Sciatic nerve (tissue), 2 donors: ENCODE measurements at places on chromosomes 2 and 18. TPM values are rescaled to one million over a fixed set of nuclear protein-coding genes. Genes with fewer than 3 reads are reported as not detected.

GRCh38 chr2:72413716-72414115 is 266.1 kb upstream of the CYP26B1 start:
- no peak for DNase-seq

DNA sequence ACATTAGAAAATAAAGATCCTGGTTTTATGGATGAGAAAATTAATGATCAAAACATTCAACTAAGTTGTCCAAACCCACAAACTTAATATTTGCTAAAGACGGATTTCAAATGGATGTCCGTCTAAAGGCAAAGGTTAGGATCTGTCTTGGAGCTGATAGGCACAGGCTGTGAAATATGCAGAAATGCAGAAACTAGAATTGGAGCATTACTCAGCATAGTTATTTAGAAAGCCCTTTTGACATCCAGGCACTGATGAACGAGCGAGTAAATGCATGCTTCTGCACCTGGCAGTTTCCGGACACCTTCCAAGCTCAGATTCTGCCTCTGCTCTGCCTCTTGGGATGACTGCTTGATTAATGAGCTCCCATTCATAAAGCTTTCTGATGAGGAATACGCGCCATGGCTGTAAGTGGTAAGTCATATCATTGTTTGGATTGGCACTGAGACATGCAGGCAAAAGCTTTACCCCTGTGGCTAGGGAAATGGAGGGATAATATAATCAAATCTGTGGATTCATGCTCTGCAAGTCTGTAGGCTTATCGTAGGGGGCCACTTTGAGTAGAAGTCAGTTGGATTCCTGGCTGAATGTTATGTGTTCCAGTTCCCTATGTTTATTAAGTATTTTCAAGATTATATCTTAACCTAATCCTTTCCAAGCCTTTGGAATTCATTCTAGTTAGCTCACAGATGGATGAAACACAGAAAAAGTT is 2176.3 kb upstream of the CELF4 start:
- no peak for DNase-seq

GRCh38 chr2:37244017-37244416 is 12.6 kb downstream of the NDUFAF7 start:
- no peak for DNase-seq

DNA sequence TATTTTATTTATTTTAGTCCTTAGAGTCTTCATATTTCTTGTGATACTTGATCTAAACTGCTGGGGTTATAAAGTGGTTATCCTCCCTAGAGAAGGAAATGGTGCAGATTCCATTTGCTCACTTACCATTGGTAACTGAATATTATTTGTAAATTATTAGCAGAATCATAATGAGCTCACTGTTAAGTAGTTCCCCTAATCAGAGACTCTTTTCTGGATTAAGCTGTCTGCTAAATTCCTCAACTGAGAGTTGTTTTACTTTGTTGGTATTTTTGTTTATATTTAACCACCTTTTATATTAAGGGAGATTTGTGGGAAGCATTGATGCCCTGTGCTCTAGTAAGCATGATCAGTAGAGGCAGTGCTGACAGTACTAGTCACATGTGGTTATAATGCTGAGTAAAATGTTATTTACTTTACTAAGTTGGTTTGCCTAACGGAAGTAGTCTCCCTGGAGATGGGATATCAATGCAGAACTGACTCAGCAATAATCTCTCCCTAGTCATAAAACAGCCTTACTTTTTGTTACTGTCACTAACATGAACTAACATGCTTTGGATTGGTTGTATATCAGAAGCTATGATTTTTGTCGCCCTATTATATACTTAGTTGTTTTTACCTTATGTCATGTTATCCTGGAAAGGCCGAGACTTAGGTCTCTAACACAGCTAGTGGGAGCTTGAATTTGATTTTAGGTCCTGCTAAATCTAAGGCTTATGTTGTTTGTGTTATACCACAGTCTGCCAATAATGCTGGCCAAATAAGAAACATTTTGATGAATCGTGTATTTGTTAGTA is 166.7 kb downstream of the MCFD2 start:
- no peak for DNase-seq

DNA sequence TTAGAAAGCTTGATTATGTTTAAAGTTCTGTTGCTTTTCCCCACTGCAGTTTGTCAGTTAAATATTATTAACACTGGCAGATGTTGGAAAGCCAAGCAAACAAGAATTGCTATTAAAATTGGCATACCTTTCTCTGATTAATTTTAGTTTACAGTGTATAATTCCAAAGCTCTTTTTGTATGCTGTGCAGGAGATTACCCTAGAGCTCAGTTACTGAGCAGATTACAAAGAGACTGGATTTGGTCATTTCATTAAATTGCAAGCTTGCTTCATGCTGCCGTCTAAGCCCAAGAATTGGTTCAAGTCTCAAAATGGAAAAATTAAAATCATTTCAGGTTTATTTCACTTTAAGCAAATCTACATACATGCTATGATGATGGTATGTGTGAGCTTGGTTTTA is 2.3 kb downstream of the ASAP2 start:
- DNase-seq, result no peak

DNA sequence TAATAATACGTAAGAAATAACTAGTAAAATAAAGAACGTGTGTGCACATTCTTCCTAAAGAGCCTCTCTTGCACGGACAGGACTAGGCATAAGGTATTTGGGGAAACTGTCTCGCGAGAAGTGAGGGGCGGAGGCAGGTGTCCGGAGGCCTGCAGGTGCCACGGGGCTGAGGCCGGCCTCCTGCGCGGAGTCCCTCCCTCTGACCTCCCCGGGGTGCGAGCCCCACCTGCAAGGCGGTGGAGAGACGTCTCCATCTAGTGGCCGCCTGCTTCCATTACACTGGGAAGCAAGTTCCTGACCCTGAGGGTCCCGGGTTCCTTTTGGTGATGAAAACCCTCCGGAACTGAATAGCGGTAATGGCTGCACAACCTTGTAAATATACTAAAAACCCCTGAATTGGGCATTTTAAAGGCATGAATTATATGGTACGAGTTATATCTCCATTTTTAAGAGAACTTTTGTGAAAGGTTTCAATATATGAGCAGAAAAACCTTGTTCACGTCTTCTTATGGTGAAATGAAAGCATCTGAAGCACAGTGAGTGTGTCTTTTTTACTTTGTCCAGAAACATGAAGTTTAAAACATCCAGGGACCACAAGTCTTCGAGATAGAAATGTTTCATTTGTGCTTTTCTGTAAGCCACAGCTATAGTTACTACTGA is 35.5 kb upstream of the CTDP1 start:
- peak; percentile 83 for DNase-seq

GRCh38 chr2:221310730-221311129 is 261.4 kb downstream of the EPHA4 start:
- no peak for DNase-seq

- peak; percentile 79 for DNase-seq
Measured at GRCh38 chr18:51621113-51621863, 423.8 kb upstream of the MEX3C start.

DNA sequence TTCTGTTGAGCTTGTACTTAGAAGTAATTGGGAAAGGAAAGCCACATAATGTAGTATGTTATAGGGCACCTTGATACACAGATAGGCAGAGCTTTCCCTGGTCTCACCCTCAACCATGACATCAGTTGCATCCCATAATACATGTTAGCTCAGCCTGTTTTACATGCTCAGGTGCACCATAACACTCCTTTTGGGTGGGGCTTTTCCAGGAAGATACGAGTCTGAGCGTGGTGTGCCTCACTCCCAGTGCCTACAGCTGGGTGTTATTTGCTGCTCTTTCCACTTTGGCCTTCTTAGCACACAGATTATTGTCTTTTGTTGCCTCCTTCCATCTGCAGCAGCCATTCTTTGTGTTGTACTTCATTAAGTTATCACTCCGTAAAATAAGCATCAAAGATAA is 11.9 kb downstream of the TTC39C start:
- no peak for DNase-seq

GRCh38 chr2:174259981-174260380 is 11.6 kb upstream of the OLA1 start:
- no peak for DNase-seq

DNA sequence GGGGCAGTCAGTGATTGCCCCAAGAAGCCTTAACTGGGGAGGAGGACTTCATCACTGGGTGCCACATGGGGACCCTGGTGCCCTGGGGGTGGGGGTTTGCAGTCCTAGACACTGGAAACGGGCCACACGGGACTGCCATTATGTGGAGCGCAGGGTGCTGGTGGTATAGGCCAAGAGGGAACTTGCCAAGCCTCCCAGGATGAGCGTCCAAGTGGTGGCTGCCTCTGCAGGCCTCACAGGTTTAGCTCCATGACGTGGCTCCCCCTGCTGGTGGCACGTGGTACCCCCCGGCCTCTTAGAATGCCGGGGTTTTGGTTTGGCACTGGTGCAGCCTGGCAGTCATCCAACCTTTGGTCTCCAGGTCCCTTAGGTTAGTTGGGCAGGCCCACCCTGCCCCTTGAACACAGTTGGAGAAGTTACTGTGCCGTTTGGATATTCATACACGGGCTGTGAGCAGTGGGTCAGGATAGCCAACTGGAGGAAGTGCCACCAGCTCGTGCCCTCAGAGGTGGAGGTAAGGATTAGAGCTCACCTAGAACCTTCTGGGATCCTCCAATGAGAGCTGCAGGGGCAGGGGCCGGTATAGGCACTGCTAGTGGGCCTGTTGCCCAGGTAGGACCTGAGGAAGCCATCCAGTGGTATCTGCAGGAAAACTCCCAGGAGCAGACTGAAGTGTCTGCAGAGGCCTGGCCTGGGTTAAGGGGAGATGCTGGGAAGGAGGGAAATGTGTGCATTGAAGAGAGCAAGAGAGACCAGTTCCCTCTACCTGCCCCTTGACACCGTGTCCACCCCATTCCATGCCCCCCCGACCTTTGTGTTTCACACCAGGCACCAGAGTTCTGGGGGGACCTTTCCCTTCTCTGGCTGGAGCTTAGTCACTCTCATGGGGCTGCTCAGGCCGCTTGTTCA is 5.7 kb downstream of the PTMA start:
- DNase-seq, result peak; percentile 94

GRCh38 chr2:8303322-8303832 is 378.5 kb upstream of the ID2 start:
- DNase-seq, result no peak

- DNase-seq, result no peak
Measured at GRCh38 chr2:45190481-45190942, 181.3 kb upstream of the SIX2 start.

- no peak for DNase-seq
Measured at GRCh38 chr2:68458981-68459380, 8.1 kb downstream of the FBXO48 start.

- no peak for DNase-seq
Measured at GRCh38 chr2:69464575-69464974, 27.3 kb upstream of the NFU1 start.

DNA sequence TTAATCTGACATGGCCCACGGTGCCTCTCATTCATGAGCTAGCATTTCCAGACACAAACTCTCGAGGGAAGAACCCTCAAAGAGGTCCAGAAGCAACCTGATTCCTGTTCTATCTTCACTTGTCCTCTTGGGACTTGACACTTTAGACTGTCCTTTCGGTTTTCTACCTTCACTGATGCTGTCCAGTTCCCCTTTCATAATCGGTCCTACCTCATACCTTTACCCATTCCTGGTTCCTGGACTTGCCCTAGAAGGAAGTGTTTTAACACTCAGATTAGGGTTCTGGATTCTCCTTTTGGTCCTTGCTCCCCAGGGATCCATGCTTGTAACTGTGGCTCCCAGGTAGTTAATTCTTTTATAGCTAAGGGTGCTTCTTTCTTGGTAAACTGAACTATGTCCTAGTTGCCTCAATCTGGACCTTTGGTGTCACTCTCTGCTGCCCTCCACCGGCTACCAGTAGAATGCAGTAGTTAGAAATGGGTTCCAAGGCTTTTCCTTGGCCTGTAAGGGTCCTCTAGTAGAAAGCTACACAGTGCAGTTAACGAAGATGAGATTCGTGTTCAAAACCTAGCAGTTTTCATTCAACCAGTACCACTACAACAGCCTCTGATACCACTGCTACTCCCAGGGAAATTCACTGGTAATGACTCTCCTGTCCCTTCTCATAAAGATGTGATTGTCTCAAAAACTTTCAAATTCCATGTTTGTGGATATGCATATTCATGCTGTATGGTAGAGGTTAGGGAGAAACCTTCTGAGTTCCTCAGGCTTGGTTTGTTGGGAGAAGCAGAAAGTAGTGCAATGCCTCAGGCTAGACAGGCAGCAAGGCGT is 178.1 kb upstream of the CYP26B1 start:
- DNase-seq, result no peak

GRCh38 chr2:99691926-99692325 is 202.1 kb upstream of the REV1 start:
- DNase-seq, result no peak

DNA sequence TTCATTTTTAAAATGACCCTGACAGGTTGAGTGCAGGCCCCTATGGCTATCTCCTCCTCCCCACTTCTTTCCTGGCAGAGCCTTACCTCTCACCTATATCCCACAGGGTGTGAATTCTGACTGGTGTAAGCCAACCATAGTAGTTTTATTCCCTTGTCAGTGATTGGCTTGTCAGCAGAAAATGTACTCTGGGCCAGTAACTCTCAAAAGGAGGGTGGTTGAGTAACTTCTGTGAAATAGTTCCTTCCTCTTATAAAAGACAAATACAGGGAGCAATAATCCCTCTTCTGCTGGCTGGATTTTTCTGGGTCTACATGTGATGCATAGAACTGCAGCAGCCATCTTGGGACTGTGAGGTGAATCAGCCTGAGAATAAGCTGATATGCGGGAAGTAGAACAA is 83.4 kb downstream of the RAPH1 start:
- no peak for DNase-seq

GRCh38 chr2:9763356-9764152 is 79.7 kb upstream of the TAF1B start:
- DNase-seq, result no peak

DNA sequence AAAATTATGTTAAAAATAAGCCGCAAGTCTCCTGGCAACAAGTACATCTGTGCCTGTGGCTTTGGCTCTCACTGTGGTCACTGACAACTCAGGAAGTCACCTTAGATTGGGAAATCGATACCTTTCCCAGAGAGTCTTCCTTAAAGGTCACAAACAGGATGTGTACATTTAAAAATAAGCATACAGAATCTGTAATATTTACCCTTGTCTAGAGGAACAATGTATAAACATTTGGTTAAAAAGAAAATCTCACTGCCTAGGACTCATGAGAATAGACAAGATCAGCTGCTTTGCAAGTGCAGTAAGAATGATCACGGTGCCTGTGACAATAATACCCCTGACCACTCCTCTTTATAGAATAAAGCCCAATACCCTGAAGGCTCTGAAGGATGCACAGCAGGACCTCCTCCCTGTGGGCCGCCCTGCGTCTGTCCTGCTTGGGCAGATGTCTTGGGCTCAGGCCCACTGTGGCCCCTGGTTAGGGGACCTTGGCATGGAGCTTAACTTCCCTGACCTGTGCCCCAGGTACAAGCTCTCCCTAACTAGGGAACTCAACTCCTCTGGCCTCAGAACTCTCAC is 98.0 kb upstream of the MGAT4A start:
- DNase-seq, result no peak

GRCh38 chr2:192216336-192216735 is 21.6 kb upstream of the TMEFF2 start:
- no peak for DNase-seq

- DNase-seq, result no peak
Measured at GRCh38 chr2:127118038-127118437, 11.1 kb upstream of the BIN1 start.

GRCh38 chr2:51807229-51807628 is 775.3 kb upstream of the NRXN1 start:
- DNase-seq, result no peak

GRCh38 chr18:75937306-75937705 is 509.8 kb upstream of the SMIM21 start:
- DNase-seq, result no peak

FIGN gene
- 22.2 TPM for total RNA-seq

SIGLEC15 gene
- 0.31 TPM for total RNA-seq

DPYSL5 gene
- not detected for total RNA-seq

SF3B1 gene
- total RNA-seq, result 330 TPM

HK2 gene
- total RNA-seq, result 15.7 TPM

LIPG gene
- 5.8 TPM for total RNA-seq

ASB18 gene
- total RNA-seq, result not detected

ADCYAP1 gene
- total RNA-seq, result 0.27 TPM
